Foreskin melanocyte (primary cell): ENCODE measurements at places on chromosomes 3 and 15.

- DNase-seq = no peak
Measured at GRCh38 chr3:148866261-148866660, 1.2 kb downstream of the CPA3 start.

GRCh38 chr3:32556332-32556731 lies 14.3 kb downstream of the DYNC1LI1 start:
- DNase-seq = no peak

DNA sequence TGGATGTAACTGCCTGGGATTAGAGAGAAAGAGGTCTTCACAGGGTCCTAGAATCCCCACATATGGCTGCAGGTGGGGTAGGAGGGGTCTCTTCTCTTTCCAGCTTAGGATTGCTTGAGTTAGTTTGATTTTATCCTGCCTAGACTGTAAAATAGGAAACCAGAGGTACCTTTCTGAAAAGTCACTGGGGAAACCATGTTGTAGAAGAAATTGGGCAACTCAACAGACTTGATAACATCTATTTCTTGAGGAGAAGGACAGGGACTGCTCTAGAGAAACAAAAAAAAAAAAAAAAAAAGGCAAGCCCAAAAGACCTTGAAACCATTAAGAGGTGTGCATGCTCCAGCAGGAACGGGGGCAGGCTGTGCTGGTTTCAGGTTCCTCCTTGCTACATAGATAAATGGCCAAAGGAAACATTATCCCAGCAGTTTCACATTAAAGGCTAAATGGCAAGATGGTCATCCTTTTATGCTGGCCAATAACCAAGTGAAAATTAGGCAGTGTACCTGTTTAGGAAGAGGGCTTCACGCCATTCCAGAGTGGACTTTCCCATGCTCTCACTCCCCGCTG lies 116.1 kb downstream of the ALDH1A2 start:
- no peak for DNase-seq

- no peak for DNase-seq
Measured at GRCh38 chr3:123096731-123097130, 29.9 kb downstream of the PDIA5 start.

GRCh38 chr3:150216041-150216811 lies 191.9 kb upstream of the TSC22D2 start:
- peak; percentile 93 for DNase-seq

- DNase-seq = no peak
Measured at GRCh38 chr15:60340207-60340921, 57.4 kb downstream of the ANXA2 start.

GRCh38 chr15:38398134-38398533 lies 55.8 kb upstream of the FAM98B start:
- DNase-seq = peak; percentile 48

GRCh38 chr3:50743643-50744042 lies 68.9 kb downstream of the DOCK3 start:
- DNase-seq = no peak
